ENCODE measurements at places on chromosomes 16 and 17.

DNA sequence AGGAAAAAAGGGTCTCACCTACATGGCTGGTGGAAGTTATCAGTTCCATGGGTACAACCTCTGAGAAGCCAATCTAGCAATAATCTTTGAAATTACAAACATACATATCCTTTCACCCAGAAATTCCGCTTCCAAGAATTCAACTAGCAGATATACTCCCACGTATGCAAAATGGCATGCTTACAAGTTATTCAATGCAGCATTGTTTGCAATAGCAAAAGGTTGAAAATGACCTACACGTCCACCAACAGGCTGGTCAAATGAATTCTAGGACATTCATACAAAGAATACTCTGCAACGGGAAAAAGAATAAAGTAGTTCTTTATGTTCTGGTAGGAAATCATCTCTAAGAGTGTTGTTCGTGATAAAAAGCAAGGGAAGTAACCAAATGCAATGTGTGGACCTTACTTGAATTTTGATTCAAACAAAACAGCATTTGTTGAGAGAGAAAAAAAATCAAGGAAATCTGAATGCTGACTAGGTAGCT is 63.7 kb upstream of the NLK start:
- no peak for DNase-seq

- no peak for DNase-seq
Measured at GRCh38 chr17:6075845-6076244, 5.7 kb downstream of the WSCD1 start.

DNA sequence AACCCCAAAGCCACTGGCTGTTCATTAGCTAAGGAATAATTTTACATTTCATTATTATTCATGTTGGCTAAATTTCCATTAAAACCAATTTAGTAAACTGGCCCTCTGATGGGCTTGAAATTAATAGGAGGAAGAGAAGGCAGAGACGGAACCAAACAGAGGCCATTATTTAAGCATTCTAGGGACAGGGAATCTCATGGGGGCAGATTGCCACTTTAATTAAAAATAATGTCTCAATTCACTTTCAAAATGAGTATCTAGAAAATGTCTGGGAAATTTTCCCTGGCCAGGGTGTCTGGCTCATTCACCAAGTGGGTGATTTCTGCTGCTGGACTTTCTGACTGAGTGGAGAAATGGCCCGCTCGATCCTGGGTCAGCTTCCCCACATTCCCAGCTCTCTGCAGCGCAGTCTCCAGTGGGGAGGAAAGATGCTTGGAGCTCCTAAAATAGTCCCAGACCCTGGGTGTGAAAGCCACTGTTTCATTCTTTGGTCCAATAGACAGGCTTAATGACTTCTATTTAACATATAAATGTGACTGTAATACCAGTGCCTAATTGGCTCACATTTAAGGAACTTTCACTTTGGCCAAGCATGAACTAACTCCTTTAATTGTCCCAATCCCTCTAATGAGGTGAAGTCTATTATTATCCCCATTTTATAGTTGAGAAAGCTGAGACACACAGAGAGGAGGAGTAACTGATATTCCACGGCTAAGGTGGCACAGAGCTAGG is 64.3 kb downstream of the IRX6 start:
- DNase-seq = no peak

- no peak for DNase-seq
Measured at GRCh38 chr16:59305850-59306249, 571.7 kb upstream of the GOT2 start.

- DNase-seq = no peak
Measured at GRCh38 chr17:61255647-61256046, 144.0 kb upstream of the TBX2 start.

DNA sequence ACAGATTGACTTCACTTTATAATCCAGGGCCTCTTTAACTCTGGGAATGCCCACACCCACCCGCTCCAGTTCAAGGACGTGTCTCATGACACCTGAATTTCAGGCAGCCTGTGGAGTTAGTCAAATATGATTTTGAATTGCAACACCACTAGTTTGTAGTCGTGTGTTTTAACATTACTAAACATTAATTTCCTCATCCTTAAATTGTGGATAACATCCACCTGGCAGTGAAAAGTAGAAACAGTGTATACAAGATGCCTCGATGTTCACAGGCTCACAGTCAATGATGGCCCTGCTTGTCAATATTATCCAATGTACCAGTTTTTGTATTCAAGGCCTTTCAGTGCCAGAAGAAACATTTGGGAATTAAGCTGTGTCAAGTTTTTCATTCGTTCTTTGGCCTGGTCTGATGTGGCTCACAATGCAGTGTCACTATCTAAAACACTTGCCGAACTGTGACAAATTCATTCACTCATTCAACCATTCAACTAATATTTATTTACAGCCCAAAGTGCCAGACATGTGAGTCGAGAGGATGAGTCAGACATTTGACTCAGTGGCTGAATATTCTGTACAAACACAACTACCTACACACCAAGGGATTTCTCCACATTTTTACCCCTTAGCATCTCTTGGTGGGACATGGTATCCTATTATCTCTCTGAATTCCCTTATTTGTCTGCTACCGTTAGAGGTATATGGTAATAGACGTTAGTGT is 1.4 kb downstream of the MEIOB start:
- peak; percentile 65 for DNase-seq

GRCh38 chr17:50863221-50863843 is 2.8 kb downstream of the TOB1 start:
- no peak for DNase-seq

- peak; percentile 69 for DNase-seq
Measured at GRCh38 chr17:14302091-14302430, 1.2 kb downstream of the HS3ST3B1 start.

DNA sequence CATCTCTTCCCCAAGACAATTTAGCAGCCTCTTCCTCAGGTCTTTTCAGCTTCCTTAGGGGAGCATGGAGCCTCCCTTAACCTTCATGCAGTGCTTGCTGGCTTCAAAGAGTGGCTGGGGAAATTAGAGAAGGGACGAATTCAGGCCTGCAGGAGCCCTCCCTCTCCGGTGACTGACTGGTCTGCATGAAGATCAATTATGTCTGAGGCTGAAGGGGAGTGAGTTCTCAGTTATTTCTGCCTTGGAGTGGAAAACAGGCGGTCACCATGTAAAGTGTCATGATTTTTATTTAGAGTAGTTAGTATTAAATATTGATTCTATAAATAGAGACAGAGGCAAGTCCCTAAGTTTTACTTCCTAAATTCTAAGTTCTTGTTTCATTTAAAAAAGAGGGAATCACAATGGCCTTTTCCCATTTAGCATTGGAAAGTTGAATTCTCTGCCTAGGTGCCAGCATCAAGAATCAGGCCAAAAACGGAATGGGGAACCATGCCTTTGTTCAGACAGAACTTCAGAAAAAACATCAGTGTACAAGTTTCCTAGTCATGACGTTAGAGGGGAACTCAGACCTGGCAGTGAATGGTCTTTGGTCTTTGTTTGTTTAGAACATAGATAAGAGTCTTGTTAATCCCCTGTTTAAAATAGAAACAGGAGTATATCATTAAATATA is 4.4 kb downstream of the GABARAPL2 start:
- DNase-seq = no peak

DNA sequence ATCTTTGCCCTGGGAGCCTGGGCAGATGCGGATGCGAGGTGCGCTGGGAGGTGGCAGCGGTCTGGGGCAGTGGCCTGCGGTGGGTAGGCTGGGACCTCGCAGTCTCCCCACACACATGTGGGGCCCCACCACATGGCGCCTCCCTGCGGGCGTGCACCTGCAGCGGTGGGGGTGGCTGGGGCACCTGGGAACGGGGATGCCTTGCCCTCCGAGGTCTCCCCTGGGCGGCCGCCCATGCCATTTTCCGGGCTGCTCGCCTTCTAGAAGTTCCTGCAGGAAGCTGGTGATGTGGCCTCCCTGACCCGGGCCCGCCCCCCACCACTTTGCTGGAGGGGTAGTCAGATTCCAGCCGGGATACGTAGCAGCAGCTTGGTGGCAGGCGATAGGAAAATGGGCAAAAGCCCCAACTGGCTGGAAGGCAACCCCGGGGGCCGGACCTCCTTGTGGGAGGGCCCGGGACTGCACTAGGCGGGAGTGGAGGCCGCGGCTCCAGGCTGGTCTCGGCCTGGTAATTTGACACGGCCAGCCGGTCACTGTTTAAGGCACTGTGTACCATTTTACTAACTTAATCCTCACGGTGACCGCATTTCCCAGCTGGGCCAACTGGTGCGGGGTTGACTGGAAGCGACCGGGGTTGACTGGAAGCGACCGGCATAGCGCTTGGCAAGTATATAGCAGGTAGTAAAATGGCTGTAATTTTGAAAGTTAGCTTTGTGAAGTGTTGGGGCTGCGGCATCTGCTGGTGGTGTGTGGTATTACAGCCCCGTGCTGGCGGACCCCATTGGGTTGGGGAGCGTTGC is 38.5 kb downstream of the IGF2BP1 start:
- peak; percentile 65 for DNase-seq

- DNase-seq = no peak
Measured at GRCh38 chr17:73261952-73262675, 434 bp upstream of the CPSF4L start.

DNA sequence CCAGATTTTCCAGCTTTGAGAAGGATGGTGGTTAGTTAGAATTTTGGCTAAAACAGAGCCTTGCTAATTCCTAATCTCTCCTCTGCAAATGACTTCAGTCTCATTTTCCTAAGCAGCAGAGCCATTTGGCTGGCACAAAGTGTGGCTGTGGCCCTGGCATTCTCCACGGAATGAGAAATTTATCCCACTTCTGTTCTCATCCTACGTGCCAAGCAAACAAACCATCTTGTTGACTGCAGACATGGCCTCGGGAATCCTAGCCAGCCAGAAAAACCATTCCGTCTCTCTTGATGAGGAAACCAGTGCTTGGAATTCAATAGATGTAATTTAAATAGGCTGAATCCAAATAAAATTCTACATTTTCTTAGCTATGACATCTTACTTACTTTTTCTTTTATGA is 34.1 kb upstream of the ELAC2 start:
- no peak for DNase-seq

- DNase-seq = no peak
Measured at GRCh38 chr16:11099672-11100205, 155.4 kb downstream of the CLEC16A start.

DNA sequence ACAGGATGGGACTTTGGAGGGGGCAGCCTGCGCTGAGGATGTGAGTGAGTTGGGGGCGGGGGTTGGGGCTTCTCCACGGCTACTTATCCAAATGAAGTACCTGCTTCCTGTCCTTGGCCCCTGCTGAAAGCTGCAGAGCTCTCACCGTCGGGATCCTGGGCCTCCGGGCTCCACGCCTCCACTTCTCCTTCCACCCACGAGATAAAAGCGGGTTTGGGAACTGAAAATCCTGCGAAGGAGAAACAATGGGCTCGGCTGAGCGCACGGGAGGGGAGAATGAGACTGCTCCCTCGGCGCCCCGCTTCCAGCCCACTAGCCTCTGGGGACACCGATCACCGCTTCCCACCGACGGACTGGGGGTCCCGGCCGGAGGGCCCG is 486 bp downstream of the ZNF785 start:
- no peak for DNase-seq

GRCh38 chr16:3065742-3066439 is 451 bp downstream of the IL32 start:
- no peak for DNase-seq

DNA sequence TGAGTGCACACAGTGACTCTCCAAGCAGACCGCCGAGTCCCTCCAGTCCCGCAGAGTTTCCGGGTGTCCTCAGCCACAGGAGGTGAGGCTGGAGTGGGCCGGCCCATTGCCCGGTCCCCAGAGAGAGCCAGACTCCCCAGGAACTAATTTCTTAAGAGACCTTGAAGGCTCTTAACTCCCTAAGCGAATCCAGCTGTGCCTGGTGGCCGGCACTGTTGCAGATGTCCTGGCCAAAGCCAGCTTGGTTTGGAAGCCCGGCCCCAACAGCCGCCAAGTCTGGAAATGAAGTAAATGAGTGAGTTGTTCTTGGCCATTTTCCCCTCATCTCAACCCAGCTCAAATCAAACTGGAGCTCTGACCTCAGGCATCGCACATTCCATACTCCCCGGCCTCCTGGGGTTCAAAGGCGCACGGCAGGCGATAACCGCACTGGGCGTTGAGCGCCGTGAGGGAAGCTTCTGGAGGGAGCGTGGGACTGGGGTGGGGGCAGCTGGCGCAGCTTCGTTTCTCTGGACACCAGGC is 42.0 kb downstream of the CMIP start:
- peak; percentile 86 for DNase-seq

DNA sequence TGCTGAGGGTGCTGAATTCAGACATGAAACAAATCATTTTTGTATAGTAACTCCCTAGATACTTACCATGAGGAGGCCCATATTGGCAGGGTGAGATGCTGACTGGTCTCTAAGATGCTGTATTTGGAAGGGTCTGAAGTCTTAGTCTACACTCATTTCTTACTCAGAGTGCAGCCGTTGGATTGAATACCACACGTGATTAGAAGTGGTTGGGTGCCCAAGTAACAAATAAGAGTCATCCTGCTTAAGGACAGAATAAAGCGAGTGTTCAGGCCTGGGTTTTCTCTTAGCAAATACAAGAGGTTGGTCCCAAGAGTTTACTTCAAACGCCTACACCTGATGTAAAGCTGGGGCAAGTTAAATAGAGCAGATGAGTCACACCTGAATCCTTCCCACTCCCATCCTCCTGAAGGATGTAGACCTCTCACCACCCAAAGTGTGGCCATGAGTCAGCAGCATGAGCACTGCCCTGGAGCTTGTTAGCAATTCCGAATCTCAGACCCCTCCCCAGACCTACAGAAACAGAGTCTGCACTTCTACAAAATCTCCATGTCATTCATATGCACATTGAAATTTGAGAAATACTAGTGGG is 284.6 kb upstream of the CDH5 start:
- DNase-seq = peak; percentile 24

GRCh38 chr17:46968224-46968834 is 10.7 kb downstream of the RPRML start:
- DNase-seq = no peak

DNA sequence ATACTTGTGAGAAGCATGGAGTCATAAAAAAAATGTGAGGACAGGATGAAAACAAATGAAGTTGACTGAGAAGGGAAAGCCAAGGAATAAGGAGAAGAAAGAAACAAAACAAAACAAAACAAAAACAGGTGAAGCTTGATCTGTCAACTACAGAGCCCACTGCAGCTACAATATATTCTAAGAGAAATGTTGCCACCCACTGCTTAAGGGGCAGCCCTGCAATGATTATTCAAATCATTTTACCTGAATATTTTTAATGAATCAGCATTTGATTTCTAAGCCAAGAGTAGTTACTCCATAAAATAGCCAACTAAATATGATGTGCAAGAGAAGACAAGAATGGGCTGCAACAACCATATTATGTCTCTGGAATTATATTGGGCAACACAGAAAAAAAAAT is 252.0 kb upstream of the KIF2B start:
- DNase-seq = no peak
